MCF 10A (cell line): ENCODE measurements at places on chromosomes 11 and 22. TPM values are rescaled to one million over a fixed set of nuclear protein-coding genes. Genes with fewer than 3 reads are reported as not detected.
A peak's percentile ranks its signal among the peaks of the same experiment; 100 is the strongest.

GRCh38 chr22:39290724-39291161, 28.7 kb downstream of the RPL3 start:
- no peak overlapping the region for H3K27ac ChIP-seq
- DNase-seq, result peak; percentile 80
- H3K4me1 ChIP-seq, result peaks cover 15% of the 10 kb centered on the region
- no peaks in the 10 kb centered on the region for H3K27me3 ChIP-seq

GRCh38 chr11:120044011-120044675, 93.8 kb downstream of the TRIM29 start:
- H3K4me3 ChIP-seq, result no peak overlapping the region
- H3K4me1 ChIP-seq, result no peaks in the 10 kb centered on the region
- H3K27me3 ChIP-seq, result peaks cover 33% of the 10 kb centered on the region
- H3K36me3 ChIP-seq, result no peaks in the 10 kb centered on the region

- H3K4me1 ChIP-seq, result peaks cover under 1% of the 10 kb centered on the region
- DNase-seq, result no peak
- H3K27ac ChIP-seq, result no peak overlapping the region
- no peaks in the 10 kb centered on the region for H3K36me3 ChIP-seq
- no peak overlapping the region for H3K4me3 ChIP-seq
Observed at GRCh38 chr22:36787204-36787988, 11.5 kb upstream of the IFT27 start.

GRCh38 chr11:12249590-12250260, 127.6 kb upstream of the PARVA start:
- no peaks in the 10 kb centered on the region for H3K27me3 ChIP-seq
- peaks cover 2% of the 10 kb centered on the region for H3K36me3 ChIP-seq

DNA sequence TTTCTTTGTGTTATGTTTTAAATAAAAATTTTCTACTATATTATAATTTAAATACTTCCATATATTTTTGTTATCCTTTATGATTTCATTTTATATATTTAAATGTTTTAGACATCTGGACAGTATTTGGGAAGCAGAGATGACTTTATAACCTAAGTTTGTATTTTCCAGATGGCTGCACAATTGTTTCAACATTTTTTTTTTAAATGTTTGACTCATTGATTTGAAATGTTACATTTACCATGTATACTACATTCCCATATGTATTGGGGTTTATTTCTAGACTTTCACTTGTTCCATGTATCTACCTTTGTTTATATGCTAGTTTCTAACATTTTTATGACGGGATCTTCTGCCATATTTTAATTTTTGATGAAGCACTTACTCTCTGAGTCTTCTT, 766.5 kb downstream of the METTL15 start:
- H3K27me3 ChIP-seq, result no peaks in the 10 kb centered on the region
- peaks cover 9% of the 10 kb centered on the region for H3K4me1 ChIP-seq
- H3K27ac ChIP-seq, result no peak overlapping the region
- no peaks in the 10 kb centered on the region for H3K36me3 ChIP-seq
- no peak for DNase-seq

DNA sequence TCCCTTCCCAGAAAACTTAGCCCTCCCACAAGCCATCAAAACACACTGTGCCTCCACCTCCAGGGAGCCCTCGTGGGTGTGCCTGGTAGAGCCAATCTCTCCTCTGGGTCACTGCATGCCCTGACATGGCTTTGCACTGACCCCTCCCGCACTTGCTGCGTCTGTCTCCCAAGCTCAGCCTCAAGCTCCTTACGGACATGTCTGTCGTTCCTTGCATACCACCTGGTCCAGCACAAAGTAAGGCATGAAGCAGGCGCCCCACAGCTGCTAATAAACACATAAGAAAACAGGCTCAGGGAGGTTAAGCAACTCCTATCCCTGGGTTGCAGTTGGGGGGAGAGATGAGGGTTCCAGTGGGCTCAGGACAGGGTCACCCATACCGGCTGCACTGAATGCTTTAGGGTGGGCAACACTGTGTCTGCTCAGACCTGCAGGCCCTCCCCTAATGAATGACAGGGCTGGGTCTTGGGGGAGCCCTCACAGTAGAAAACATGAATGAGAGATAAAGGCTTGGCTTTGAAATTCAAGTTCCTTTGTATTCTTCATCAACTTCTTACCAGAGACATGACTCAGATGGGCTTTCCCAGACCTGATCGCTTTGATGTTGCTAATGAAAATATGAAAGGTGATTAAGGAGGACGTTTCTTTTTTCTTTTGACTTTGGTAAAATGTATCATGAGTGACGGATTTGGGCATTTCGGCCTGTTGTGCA, 38.0 kb downstream of the PHF21B start:
- no peaks in the 10 kb centered on the region for H3K4me1 ChIP-seq
- no peak for DNase-seq
- H3K36me3 ChIP-seq, result no peaks in the 10 kb centered on the region
- H3K27ac ChIP-seq, result no peak overlapping the region
- H3K4me3 ChIP-seq, result no peak overlapping the region

GRCh38 chr11:67571443-67571842, 12.2 kb upstream of the GSTP1 start:
- H3K36me3 ChIP-seq, result no peaks in the 10 kb centered on the region
- peaks cover 7% of the 10 kb centered on the region for H3K4me1 ChIP-seq
- no peak overlapping the region for H3K4me3 ChIP-seq
- no peaks in the 10 kb centered on the region for H3K27me3 ChIP-seq

GRCh38 chr11:30422447-30423278, 99.8 kb downstream of the ARL14EP start:
- no peaks in the 10 kb centered on the region for H3K36me3 ChIP-seq
- no peak for DNase-seq
- H3K27ac ChIP-seq, result no peak overlapping the region
- H3K4me1 ChIP-seq, result no peaks in the 10 kb centered on the region
- H3K4me3 ChIP-seq, result no peak overlapping the region

Gene CSNK2A3
- 2.2 and 2.6 TPM in 2 replicates for total RNA-seq

Gene OR52I1
- total RNA-seq, result not detected in 2 replicates
